ENCODE measurements at places on chromosomes 2 and 18.

GRCh38 chr2:129443235-129443864 lies 536.1 kb upstream of the RAB6C start:
- no peak for DNase-seq

GRCh38 chr2:232354069-232354468 lies 24.5 kb upstream of the ALPP start:
- no peak for DNase-seq

- no peak for DNase-seq
These were observed 859.3 kb downstream of the BCL11A start for GRCh38 chr2:59694176-59694575.

DNA sequence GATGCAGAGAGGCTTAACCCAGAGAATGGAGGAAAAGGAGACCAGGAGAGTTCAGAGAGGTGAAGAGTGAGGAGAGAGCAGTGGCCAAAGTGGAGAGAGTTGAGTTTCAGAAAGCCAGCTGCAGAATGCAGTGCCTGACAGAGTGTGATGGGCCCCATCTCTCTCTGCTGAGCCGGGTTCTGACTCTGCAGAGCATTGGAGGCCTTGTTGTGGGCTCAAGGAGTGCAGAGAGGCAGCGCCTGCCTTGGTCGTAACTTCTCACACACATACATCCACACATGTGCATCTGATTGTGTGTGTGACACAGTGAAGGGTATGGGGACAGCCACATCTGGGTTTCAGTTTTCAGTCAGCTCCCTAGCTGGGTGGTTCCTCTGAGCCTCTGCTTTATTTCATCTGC lies 58.8 kb downstream of the AGAP1 start:
- DNase-seq, result no peak

GRCh38 chr18:2978661-2979106 lies 34.3 kb downstream of the LPIN2 start:
- no peak for DNase-seq

- no peak for DNase-seq
These were observed 25.2 kb downstream of the OSBPL1A start for GRCh38 chr18:24372279-24372872.

GRCh38 chr2:65918760-65919187 lies 486.4 kb upstream of the SPRED2 start:
- no peak for DNase-seq

DNA sequence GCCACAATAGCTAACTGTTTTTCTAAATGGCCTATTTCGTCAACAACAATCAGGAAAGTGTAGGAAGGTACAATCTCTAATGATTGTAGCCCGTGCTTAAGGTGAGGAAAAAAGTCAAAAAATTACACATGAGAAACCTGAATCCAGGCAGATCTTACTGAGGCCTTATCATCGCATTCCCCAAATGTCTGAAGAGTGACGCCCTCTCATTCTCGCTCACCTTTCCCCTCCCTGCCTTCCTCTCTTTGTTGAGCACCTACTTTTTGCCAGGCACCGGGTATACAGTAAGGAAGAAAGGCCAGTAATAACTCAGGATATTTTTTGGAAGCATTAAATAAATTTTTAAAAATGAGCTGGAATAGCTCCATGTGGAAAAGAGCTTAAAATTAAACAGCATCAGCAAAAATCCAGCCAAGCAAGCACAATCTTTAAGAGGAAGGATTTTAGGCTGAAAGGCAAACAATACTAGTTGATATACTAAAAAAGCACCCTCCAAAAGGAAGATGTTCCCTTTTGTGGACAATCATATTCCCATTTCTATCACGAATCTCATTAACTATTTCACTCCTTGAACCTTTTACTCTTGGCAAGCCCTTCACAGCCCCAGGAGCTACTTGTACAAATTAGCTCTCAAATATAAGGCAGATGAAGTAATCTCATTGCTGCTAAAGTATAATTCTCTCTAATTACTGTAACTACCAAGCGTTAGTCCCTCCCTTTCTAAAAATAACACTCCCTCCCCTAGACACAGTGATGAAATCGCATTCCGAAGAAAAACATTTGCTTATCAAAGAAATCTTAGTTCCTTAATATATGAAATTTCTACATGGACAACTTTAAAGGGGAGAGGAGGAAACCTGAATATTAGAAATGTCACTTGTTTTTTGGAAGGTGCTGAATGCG lies 40.0 kb downstream of the STAT1 start:
- DNase-seq, result no peak

GRCh38 chr2:79129804-79130203 lies 9.5 kb downstream of the REG1A start:
- DNase-seq, result no peak

Data from Calu3 (cell line).